ENCODE measurements at places on chromosomes 5 and 9.

- no peak for DNase-seq
Observed at GRCh38 chr5:155103146-155103545, 89.6 kb downstream of the KIF4B start.

DNA sequence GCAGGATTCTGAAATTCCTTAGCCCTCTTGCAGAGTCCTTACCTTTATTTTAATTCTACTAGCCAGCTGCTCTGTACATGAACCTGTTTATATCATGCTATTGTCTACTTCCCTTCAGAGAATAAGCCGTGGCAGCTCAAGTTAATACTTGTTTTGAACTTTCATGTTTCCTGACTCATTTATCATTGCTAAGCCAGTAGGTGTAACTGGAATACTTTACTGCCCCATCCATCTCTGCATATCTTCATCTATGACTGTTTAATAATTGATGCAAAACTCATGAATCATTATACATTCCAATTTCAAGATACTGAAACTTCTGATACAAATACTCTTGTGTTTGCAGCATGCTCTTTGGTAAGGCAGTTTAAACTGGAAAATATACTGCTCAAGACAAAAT, 174.7 kb downstream of the PPP2R2B start:
- no peak for DNase-seq

- DNase-seq = no peak
Observed at GRCh38 chr5:464843-465590, 22.0 kb downstream of the EXOC3 start.

DNA sequence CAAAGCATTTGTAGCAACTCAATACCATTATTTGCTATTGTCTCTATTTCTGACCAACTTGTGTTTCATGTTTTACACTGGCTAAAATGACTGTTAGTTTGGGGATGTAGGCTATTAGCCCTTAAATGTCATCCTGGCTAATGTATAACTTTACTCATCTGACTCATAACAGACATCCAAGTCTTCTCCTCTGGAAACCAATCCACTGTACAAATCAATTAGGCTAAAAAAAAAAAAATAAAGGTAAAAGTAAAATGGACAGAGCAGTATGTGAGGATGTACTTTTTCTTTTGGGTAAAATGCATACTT, 20.6 kb downstream of the MEGF9 start:
- DNase-seq = no peak

- DNase-seq = no peak
Observed at GRCh38 chr9:121785673-121786542, 134.5 kb downstream of the DAB2IP start.

DNA sequence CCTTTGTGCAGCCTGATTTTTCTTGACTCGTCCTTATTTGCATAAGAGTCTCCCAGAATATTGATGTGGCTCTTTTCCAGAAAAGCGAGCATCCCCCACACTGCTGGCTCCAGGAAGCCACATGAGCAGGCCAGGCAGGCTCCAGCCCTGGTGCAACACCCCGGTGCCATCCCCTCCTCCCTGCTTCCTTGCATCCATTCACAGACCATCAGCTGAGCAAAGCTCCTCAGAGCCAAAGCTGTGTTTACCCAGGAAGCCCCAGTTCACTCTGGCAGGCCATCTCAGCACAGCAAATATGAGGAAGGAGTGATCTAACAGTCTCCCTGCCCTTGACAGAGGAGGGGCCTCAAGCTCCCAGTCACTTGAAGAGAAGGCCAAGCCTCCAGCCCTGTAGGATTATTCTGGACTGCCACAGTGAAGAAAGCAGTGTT, 34.4 kb downstream of the INSYN2B start:
- peak; percentile 25 for DNase-seq

- no peak for DNase-seq
Observed at GRCh38 chr9:7173139-7173538, 415.4 kb downstream of the KDM4C start.

- DNase-seq = peak; percentile 18
Observed at GRCh38 chr5:94268226-94268625, 350.2 kb downstream of the KIAA0825 start.

- no peak for DNase-seq
Observed at GRCh38 chr5:18375641-18376040, 741.4 kb downstream of the TAF11L14 start.
